ENCODE measurements at places on chromosomes 2 and 18. TPM values are rescaled to one million over a fixed set of nuclear protein-coding genes. Genes with fewer than 3 reads are reported as not detected.
A peak's percentile ranks its signal among the peaks of the same experiment; 100 is the strongest.

SCG2 gene
- 90.3 TPM for total RNA-seq

SIX3 gene
- total RNA-seq: not detected

CGREF1 gene
- 11.6 TPM for total RNA-seq

ZDBF2 gene
- 24.6 TPM for total RNA-seq

EVA1A gene
- total RNA-seq: 14.4 TPM

GALNT5 gene
- total RNA-seq: 77.8 TPM

DYNAP gene
- 7.0 TPM for total RNA-seq

ZNF385B gene
- 0.72 TPM for total RNA-seq

C2orf78 gene
- 1.7 TPM for total RNA-seq

FIGN gene
- total RNA-seq: 2.9 TPM

REG1B gene
- 1.4 TPM for total RNA-seq

RAB6C gene
- 1.9 TPM for total RNA-seq

GALNT13 gene
- 9.4 TPM for total RNA-seq

KCNIP3 gene
- total RNA-seq: 12.5 TPM

- DNase-seq: peak; percentile 66
Measured at GRCh38 chr2:41084321-41084720, 632.4 kb upstream of the SLC8A1 start.

DNA sequence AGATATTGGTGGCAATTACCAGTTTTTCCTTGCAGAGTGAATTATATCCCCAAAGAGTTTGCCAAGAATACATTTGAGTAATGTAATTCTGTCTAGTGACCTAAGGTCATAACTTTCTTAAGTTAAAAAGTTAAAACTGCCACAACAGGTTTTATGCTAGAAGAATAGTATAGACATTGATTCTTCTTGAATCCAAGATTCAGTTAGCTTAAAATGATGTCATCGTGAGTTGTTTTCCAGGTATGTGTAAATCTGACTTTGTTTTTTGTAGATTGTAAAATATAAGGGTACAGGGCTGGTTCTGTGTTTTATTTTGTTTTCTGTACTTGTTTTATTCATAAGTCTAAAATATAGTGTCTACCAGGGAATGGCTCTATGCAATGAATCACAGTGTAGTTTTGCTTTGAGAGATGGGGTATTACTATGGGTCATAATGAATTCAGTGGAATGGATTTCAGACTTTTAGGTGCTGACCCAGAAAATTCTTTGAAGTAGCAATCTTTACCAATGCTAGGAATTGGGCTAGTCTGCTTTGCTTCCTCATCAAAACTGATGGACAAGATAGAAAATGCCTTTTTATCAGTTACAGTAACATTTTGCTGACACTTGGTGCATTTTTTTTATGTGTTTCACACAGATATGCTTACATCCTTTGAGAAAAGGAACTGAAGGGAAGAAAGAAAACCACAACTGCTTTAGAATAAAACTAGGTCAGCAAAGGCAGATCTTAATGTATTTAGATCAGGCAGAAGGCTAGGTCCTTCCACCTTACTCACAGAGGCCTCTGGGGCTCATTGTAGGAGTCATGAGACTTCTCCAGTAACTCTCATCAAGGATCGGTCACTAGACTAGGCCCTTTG, 20.8 kb upstream of the MGAT5 start:
- peak; percentile 65 for DNase-seq

DNA sequence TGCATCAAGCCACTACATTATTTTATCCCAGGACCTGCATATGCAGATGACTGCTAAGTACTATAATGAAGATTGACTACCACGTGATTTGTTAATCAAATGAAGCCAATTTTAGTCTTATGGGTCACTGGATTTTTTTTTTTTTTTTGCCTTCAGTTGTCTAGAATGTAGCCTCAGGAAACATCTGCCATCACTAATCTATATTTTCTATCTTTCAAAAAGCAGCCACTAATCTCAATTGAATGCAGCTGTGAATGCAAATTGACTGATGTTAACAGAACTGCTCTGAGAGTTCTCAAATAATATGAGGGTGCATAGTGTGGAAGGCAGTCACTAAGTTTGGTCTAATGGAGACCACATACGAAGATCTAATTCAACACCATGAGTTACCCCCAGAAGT, 106.3 kb downstream of the ABCA12 start:
- DNase-seq: no peak

- DNase-seq: no peak
Measured at GRCh38 chr2:11667866-11668637, 1.9 kb downstream of the NTSR2 start.

DNA sequence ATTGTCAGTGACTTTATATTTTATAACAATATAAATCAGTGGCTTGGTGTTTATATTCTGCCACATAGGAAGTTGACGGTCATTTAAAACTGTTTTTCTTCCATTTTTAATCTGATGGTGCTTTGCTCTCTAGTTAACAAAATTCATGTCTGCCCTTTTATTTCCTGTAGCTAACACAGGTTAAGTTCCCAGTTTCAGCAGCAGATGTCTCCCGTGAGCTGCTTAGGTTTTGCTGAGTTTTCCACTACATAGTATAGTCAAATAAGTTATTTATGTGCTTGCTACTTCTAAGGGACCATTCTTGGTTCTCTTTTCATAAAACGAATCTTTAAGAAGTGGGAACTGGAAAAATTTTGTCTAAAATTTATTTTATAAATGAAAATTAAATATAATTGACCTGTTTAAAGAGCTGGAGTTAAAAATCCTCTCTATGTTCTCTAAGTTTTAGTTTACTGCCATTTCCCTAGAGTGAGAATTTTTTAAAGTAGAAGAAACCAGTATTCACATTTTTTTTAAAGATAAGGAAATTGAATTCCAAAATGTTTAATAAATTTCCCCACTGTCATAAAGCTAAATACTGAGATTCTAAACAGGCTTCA, 20.6 kb downstream of the HTR2B start:
- DNase-seq: peak; percentile 80

- no peak for DNase-seq
Measured at GRCh38 chr2:241767464-241768250, 9.0 kb upstream of the GAL3ST2 start.

DNA sequence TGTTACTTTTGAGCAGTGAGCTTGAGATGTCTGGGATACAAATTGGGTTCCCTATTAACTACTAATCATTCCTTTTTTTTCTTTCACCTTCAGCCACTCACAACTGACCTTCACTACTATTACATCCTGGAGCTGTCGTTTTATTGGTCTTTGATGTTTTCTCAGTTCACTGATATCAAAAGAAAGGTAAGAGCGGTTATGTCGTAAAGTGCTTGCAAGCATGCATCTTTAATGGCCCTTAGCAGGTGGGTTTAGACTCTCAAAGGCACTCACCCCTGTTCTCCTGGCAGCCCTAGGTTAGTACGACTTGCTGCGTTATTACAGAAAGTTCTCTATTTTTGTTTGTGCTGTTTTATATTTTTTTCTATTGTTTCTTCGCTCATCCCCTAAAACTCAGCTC, 107.6 kb upstream of the NOSTRIN start:
- DNase-seq: no peak

- no peak for DNase-seq
Measured at GRCh38 chr2:107393516-107393915, 433.2 kb upstream of the RGPD4 start.

- no peak for DNase-seq
Measured at GRCh38 chr18:68713796-68714195, 1.1 kb downstream of the TMX3 start.

DNA sequence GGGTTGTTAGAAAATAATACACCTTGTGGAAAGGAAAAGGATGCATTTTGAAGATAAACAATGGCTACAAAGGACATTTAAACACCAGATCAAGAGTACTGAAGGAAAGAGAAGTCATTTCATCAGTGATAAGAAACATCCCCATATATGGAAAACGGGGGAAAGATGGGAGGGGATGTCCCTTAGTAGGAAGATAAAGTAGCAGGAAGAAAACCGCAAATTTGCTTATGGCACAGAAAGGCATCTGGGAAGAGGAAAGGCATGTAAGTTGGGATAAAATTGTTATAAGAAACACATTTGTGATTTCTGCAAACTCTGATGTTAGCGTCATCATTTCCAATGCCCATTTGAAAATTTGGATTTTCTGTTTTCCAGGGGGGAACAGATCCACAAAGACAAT, 10.5 kb upstream of the LYPD1 start:
- DNase-seq: no peak

DNA sequence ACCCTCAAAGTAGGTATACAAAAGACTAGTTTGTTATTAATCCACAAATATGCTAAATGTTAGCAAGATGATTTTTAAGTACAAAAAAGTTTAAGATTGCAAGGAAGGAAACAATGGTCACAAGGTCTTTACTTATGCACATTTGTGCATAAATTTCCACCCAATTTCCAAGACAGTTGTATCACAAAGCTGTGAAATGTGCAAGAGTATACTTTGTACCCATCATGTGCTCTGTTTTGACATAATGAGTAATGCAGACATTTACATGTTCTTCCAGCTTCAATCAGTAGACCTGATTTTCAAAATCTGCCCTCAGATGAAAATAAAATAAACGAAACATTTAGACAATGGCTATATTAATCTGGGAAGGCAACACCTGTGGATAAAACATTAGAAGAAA, 27.0 kb downstream of the SLC5A7 start:
- DNase-seq: no peak

DNA sequence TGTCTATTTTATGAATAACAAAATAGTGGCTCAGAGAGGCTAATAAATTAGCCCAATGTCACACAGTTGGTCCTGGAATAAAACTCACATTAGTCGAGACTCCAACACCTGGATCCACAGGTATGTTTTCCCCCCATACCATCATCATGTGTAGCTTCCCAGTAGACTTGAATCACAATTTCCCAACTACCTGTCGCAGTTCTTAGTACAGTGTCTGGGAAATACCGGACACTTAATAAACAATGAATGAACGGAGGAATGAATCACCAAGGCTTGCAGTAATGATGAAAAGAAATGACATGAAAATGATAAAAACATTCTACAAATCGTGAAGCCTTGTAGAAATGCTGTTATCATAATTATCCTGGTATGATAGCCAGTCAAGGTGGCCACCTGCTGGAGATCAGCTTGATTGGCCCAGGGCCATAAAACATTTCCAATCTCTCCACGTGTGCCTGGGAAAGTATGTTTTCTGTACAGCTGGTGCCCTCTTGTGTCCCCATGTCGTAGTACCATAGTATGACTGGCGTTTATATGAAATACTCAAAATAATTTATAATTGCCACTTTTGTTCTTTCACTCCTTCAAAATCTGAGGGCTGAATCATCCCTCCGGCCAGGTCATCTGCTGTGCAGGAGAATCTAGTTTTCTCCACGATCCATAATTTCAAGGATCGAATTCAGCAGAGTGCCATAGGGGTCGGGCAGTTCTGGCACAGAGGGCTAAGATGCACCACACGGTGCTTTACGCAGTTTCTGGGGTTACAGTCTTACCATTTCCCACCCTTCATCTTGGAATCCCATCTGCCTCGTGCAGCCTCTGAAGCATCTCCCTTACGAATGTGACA, 95.4 kb downstream of the LAMA1 start:
- DNase-seq: peak; percentile 12

DNA sequence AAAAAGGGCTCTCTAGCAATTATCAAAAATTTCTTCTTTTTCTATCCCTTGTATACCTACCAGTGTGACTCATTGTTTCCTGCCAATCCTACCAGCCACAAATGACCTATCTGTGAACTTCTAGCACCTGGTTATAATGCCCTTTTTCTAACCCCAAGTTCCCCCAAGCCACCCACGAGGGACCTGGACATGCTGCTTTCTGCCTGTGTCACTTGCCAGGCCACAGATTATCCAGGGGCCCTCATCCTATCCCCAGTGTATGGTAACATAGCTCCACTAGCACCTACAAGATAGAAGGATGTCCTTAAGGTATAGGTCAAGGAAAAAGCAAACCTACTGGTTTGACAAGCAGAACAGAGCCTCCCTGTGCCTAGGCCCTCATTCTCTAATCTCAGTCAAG, 26.8 kb downstream of the AAK1 start:
- DNase-seq: no peak

DNA sequence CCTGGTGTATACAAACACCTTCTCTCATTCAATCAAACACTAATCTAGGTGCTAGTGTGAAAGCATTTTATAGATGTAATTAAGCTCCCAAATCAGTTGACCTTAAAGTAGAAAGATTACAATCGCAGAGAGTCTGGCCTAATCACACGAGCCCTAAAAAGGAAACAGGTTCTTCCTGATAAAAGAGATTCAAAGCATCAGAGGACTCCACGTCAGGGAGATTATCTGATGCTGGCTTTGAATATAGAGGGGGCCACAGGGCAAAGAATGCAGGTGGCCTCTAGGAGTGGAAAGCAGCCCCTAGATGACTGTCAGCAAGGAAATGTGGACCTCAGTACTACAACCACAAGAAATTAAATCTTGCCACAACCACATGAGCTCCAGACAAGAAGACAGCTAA, 28.2 kb upstream of the ZC3H15 start:
- DNase-seq: no peak

- DNase-seq: no peak
Measured at GRCh38 chr18:37654731-37655369, 89.3 kb upstream of the CELF4 start.

DNA sequence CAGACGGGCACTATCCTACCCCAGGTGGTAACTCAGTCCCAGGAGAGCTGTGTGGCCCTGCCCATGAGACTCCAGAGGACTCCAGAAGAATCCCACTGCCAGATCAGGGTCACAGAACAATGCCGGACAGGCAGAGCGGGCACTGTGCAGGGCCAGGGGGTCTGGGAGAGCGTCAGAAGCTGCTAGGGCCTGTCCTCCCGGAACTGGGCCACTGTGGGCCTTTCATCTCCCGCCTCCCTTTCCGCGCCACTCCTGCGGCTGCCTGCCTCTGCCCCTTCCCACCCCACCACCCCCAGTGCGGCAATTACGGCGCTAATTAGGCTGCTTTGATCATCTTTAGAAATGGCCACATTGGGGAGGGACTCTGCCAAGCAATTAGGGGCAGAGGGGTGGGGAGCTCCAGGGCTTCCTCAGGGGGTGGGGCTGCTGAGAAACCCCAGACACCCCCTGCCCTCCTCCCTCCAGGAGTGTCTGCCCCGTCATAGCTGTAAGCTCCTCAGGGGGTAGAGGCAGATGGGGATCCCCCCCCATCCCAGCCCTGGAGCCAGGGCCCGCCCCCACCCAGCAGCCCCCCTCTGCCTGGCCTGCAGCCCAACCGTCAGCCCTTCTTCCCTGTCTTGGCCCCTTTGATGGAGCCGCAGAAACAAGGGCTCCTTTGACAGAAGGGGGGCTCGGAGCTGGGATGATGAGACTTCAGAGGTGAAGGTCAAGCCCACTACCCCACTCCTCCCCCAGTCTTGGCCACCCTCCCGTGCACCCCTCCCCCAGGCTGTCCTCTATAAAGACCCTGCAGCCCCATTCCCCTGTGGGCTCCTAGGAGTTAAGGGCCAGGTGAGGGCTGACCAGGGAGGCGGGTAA, at the start of gene PRSS56:
Gene PRSS56, plus strand, starts transcription at position 808 of the 858 bp plus-strand sequence. CDS start 211 bp downstream, outside the sequence.
- DNase-seq: no peak

DNA sequence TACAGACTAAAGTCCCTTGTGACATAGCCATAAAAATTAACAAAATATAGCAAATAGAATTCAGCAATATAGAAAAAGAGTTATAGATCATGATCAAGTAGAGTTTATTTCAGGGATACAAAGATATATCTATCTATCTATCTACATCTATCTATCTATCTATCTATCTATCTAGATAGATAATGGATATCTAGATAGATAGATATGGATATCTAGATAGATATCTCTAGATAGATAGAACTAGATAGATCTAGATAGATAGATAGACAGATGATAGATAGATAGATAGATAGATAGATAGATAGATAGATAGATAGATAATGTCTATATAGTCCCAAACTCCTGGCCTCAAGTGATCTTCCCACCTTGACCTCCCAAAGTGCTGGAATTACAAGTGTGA, 17.3 kb upstream of the CHMP3 start:
- no peak for DNase-seq

- DNase-seq: no peak
Measured at GRCh38 chr18:9133225-9133624, 3.4 kb upstream of the ANKRD12 start.

- peak; percentile 25 for DNase-seq
Measured at GRCh38 chr18:24982831-24983230, 369.1 kb downstream of the ZNF521 start.
